NB4 (cell line): ENCODE measurements at places on chromosomes 1 and 21.

DNA sequence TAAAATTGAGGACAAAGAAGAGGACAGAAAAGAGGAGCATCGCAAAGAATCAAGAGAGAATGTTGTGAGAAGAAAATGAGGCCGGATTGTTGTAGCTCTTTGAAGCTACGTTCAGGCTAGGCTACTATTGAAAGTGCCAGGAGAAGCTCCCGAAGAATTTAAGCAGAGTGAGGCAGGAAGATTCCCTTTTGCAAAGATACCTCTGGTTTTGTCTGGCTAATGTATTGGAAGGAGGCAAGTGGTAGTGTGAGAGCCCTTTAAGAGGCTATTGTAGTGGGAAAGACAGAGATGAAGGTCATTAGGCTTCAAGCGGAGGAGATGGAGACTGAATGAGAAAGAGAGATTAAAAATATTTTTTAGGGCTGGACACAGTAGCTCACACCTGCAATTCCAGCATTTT is 476.9 kb upstream of the ADGRL2 start:
- DNase-seq: no peak

DNA sequence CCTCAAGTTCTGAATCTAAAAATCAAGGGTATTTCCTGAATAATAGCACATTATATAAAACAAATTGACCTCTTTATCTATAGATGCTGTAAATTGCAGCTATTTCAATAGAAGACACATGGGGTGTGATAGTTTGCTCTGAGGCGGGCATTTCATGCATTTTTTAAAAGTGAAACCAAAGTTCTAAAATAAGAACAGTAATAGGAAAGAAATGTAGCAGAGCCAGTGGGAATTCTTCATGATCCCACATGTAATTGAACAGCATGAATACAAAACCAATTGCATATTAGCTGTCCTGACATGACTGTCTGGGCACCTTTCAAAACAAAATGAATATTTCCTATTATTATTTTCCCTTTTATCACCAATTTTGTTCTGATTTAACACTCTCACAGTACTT is 85.0 kb downstream of the RGS21 start:
- no peak for DNase-seq

- no peak for DNase-seq
These were observed 671.4 kb upstream of the ADGRL2 start for GRCh38 chr1:81129366-81129765.

DNA sequence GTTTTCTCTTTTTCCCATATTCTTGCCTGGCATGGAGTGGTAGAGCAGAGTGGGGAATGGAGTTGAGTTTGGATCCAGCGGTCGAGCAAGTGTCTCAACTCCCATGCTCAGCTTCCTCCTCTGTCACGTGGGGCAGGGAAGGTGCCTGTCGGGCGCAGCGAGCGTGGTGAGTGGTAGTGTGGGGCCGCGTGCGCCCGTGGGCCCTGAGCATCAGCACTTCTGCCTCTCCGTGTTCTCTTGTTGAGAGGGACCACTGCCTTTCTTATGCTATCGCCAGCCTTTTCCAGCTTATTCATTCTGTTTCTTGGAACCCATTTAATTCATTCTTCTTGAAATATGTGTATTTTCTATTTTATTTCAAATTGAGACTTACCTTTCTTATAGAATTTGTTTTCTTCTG is 65.1 kb downstream of the ADARB1 start:
- DNase-seq: no peak

DNA sequence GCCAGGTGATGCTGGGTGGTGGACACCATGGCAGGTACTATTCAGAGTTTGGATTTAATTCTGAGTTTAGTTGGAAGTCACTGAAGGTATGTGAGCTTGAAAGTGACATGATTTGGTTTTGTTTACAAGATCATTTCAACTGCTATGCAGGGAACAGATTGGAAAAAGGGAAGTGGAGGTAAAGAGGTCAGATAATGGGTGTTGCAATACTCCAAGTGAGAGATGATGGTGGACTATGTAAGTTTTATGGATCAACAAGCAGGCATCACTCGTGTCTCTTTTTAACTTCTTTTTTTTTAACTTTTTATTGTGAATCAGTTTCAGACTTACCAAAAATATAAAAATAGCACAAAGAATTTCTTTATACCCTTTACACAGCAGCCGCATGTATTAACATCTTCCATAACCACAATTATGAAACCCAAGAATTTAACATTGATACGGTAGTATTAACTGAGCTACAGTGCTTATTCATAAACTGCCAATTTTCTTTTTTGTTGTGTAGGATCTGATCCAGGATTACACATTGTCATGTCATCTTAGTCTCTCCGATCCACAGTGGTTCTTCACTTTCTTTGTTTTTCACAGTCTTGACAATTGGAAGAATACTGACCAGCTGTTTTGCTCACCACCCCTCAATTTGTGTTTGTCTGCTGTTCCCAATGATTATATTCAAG is 24.9 kb upstream of the NHLH2 start:
- peak; percentile 74 for DNase-seq

GRCh38 chr21:31326522-31327242 is 17.4 kb downstream of the TIAM1 start:
- DNase-seq: peak; percentile 64

- DNase-seq: no peak
These were observed 7.7 kb downstream of the C1QB start for GRCh38 chr1:22660716-22661241.

GRCh38 chr1:115539736-115540135 is 102.0 kb upstream of the VANGL1 start:
- no peak for DNase-seq

DNA sequence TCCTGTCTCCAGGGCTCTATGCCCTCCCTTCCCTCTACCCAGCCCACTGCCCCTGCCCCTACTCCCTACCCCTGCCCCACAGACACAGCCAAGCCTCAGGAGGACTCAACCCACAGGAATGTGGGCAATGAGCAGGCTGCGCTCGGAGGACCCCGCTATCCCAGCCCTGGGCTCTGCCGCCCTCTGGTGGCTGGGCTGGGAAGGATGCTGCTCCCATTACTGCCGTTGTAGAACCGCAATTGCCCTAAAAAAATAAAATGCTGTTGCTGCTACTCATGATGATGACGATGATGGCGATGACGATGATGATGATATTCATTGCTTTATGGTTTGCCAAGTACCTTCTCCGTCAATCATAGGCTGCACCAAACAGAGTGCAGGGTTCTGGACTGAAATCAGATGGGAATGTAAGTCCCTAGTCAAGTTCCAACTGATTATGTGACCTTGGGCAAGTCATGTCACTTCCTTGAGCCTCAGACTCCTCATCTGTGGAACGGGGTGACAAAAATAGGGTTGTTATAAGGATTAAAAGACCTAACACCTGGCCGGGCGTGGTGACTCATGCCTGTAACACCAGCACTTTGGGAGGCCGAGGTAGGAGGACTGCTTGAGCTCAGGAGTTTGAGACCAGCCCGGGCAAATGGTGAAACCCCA is 24.6 kb downstream of the ARHGEF19 start:
- DNase-seq: peak; percentile 65

- DNase-seq: peak; percentile 63
These were observed 93.5 kb upstream of the ACTL8 start for GRCh38 chr1:17661546-17662157.

GRCh38 chr1:31302709-31303441 is 6.0 kb downstream of the ZCCHC17 start:
- no peak for DNase-seq

GRCh38 chr1:184947497-184948256 is 26.6 kb downstream of the NIBAN1 start:
- no peak for DNase-seq

GRCh38 chr1:163346326-163346870 is 24.6 kb downstream of the NUF2 start:
- no peak for DNase-seq

DNA sequence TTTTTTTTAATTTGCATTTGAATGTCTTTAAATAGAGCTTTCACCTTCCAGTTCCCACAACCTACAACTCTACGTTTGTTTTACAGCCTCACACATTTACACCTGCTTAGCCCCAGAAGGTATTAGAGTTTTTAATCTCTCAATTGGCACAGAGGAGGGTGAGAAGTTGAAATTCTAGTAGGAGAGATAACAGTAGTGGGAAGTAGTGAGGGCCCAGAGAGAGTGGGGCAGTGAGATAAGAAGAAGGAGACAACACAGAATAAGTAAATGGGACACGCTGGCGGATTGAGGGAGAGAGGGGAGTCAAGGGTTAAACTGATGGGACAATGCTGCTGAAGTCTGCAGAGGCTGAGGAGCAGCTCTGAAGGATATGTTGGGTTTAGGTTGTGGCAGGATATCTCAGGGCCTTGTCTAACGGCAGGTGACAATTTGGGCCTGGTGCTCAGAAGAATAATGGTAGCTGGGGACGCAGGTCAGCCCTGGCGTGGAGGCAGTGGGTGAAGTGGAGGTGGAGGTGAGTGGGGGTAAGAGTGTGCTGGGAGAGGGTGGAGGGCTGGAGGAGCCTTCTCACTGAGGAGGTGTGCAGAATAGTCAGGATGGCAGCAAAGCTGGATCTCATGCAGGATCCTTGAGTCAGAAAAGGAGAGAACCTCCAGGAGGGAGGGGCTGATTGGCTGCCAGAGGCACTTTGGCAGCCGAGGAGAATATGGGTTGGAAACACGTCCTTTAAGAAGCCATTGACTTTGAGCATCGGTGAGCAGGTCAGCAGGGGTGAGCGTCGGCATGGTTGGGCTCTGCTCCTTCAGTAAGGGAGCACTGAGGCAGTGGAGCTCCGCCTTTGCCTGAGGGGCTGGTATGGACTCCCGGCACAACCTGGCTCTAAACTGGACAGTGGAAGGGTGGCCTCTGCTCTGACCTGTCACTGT is 72.9 kb downstream of the SYT6 start:
- DNase-seq: no peak

- DNase-seq: no peak
These were observed 44.3 kb upstream of the IL10 start for GRCh38 chr1:206816390-206817287.

DNA sequence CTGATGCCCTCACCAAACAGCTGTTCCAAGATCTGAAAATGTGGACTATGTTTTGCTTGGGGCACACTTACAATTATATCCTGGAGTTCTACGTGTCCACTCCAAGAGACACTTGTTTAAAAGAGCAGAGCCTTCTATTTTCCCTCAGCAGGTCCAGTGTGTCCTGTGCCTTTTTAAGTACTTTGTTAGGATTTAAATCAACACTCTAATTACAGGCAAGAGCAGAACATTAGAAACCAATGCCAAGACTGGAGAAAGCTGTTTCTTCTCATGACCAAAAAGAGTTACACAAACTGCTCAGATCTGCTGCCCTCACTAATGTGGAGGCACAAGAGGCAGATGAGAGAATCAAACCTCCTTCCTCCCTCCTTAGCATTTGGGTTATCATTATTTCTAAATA is 452.9 kb downstream of the LMO4 start:
- no peak for DNase-seq

GRCh38 chr1:33364565-33364918 is 43.6 kb upstream of the A3GALT2 start:
- DNase-seq: no peak

DNA sequence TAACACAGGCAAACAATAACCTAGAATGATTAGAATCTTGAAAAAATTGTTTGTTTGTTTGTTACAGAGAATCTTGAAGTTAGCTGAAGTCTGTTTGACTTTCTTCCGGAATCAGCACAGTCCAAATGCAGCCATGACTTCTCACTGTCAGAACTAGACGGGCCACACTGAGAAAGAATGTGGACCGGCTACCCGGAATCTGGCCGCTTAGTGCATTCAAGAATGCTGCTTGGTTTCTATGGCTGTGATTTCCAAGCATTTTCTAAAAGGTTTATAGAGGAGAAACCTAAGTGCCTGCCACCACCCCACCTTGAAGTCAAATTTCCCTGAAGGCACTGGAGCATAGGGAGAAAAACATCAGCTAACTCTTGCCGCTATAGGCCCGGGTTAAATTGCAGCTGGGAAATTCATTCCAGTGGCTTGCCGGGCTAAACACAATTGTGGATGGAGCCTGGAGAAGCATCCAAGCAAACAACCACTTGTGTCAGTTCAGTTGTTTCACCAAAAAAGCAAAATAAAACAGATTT is 231.1 kb downstream of the DISC1 start:
- DNase-seq: no peak

GRCh38 chr1:55002686-55003085 is 4.0 kb downstream of the BSND start:
- DNase-seq: no peak

- no peak for DNase-seq
These were observed 1.4 kb downstream of the MEX3A start for GRCh38 chr1:156080863-156081179.

GRCh38 chr1:44505210-44505993 is 100.3 kb downstream of the RNF220 start:
- DNase-seq: no peak

- peak; percentile 55 for DNase-seq
These were observed 8.0 kb upstream of the C1orf159 start for GRCh38 chr1:1123581-1124507.

- DNase-seq: no peak
These were observed 23.2 kb downstream of the OR13G1 start for GRCh38 chr1:247656221-247656875.

DNA sequence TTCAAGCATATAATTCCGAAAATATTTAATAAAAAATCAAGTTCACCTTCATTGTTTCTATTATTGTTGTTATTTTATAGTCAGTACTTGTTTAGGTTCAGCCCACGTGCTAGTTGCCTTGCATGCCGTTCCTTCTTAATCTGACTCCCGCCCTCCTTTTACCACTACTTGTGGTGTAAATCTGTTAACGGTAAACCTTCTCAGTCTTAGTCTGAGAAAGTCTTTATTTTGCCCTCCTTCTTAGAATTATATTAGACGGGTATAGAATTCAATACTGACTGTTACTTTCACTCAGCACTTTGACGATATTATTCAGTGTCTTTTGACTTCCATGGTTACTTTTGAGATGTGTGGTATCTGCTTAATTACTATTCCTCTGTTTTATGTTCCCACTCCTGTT is 104.8 kb downstream of the RGL1 start:
- no peak for DNase-seq

- DNase-seq: no peak
These were observed 10.1 kb upstream of the AVPR1B start for GRCh38 chr1:206127336-206127735.

DNA sequence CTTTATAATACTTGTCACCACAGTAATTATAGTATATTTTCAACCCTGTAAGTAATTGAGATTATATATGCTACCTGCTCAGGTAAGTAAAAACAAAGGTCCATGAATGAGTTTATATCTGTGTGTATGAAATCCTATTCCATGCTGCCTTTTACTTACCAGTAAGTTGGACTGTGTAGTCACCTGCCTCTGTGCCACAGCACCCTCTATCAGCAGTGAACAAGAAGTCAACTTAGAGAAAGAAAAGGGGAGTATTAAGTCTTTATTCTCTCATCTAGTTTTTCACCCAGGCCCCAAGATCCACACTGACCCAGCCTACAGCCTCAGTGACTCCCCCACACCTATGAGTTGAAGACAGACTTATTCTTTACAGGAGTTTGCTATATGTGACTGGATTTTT is 36.9 kb upstream of the IFI16 start:
- DNase-seq: peak; percentile 71

- no peak for DNase-seq
These were observed 38.5 kb upstream of the ENAH start for GRCh38 chr1:225691377-225691776.

GRCh38 chr1:57616921-57617320 is 193.1 kb upstream of the DAB1 start:
- no peak for DNase-seq

GRCh38 chr1:226945858-226946245 is 5.8 kb downstream of the COQ8A start:
- no peak for DNase-seq

GRCh38 chr21:37710546-37711285 is 205.5 kb downstream of the KCNJ6 start:
- no peak for DNase-seq

- no peak for DNase-seq
These were observed 12.8 kb upstream of the ZSCAN20 start for GRCh38 chr1:33459691-33460090.
